ENCODE measurements at places on chromosomes 1 and 21.

DNA sequence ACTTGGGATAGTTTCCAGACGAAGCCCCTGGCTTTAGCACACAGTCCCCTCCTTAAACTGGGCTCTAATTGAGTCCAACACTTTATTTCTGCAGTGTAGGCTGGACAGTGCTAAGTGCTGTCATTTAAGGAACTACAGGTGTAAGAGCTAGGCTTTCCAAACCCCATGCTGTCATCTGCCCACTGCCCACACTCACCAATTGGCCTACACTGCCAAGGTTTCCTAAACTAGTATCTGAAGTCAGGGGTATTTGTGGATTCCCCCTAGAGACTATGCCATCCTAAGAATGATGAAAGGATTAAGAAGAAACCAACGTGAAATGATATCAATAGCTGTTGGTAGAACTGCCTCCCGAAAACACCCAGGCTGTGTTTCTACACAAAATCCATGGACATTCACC is 160.9 kb downstream of the TBX15 start:
- no peak for DNase-seq

DNA sequence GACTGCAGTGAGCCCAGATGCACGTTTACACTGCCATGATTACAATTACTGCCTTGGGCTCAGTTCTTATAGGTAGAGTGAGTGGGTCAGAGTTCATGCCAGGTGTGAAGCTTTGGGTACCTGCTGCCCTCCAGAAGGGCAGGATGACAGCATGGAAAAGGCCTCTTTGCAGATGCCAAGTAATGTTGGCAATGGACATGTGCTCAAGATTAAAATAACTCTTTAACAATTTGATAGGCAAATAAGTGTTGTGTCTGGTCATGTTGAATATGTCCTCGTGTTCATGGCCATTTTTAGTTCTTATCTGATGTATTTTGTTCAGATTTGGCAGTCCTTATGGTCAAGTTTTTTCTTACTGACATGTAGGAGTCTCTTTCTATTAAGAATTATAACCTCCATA is 34.8 kb downstream of the S100B start:
- no peak for DNase-seq

DNA sequence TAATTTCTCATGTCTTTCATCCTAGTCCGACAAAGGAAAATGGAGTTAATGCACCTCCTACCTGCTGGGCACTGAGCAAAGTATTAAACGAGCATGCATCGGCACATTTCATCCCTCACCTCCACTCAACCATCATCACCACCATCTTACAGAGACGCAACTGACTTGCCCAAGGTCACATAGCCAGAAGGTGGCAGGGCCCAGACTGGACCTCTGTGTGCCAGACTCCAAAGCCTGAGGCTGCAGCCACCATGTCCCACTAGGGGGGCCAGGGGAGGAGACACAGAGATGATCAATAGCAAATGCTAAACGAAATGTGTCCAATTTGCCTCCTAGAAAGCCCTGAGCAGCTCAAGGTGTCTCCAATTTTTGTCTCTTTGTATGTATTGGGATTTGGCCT is 163.7 kb upstream of the EDN2 start:
- no peak for DNase-seq

- DNase-seq = no peak
Observed at GRCh38 chr1:171807556-171807955, 26.1 kb downstream of the METTL13 start.

- DNase-seq = no peak
Observed at GRCh38 chr21:43825936-43826622, 36.7 kb downstream of the RRP1 start.

GRCh38 chr1:232553809-232554208 is 76.1 kb downstream of the SIPA1L2 start:
- no peak for DNase-seq

DNA sequence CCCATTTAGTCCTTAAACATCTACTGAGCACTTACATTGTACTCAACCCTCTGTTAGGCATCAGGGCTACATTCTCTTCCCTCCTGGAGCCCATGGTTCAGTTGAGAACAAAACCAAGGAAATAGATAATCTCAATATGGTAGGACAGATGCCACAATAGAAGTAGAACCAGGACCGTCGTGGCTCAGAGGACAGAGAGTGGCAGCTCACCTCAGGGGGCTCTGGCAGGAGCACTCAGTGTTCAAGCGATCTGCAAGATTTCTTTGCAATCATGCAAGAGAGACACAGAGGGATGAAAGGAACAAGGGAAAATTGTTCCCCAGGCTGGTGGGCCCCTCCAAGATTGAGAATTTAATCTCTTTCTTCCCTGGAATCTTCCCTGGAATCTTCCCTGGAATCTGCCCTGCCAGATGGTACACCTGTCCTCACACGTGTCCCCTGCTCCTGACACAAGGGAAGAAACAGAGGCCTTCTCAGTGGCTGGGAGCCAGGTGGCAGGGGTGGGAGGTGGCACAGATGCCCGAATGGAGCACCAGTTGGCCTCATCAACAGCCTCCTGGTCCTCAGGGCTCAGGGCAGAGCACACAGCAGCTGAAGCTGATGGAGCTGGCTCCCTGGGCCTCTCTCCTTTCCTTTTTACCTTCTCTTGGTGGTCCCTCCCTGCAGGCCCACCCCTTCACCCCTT is 135.4 kb downstream of the PLXNA2 start:
- DNase-seq = no peak

DNA sequence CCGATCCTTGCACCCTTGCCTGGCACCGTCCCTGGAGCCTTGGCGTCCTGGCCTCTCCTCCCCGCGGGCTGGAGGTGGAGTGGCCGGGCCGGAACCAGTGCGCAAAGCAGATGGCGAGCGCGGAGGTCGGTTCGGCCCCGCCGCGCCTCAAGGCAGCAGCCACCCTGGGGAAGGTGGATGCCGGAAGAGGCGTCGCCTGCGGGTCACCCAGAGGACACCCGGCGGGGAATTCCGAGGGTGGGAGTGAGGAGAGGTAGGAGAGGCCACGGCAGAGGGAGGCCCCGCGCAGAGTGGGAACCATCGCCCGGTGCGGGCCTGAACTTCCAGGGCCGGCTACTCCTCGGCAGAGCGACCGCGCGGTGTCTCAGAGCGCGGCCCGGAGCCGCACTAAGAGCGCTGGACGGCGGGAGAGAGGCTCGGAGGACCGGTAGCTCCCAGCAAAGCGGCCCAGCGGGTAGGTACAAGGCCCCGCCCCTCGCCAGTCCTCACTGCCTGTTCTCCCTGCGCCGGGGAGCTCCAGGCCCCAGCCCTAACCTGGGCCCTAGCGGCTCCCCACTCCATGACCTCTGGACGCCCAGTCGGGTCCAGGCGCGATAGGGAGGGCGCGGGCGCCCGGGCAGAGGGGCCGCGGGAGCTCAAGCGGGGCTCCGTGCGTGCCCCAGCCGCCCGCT is at the start of gene RNF207:
TSS of gene RNF207 (plus strand) at position 271 of the 671 bp plus-strand sequence. CDS start 417 bp downstream, outside the sequence.
- peak; percentile 41 for DNase-seq

DNA sequence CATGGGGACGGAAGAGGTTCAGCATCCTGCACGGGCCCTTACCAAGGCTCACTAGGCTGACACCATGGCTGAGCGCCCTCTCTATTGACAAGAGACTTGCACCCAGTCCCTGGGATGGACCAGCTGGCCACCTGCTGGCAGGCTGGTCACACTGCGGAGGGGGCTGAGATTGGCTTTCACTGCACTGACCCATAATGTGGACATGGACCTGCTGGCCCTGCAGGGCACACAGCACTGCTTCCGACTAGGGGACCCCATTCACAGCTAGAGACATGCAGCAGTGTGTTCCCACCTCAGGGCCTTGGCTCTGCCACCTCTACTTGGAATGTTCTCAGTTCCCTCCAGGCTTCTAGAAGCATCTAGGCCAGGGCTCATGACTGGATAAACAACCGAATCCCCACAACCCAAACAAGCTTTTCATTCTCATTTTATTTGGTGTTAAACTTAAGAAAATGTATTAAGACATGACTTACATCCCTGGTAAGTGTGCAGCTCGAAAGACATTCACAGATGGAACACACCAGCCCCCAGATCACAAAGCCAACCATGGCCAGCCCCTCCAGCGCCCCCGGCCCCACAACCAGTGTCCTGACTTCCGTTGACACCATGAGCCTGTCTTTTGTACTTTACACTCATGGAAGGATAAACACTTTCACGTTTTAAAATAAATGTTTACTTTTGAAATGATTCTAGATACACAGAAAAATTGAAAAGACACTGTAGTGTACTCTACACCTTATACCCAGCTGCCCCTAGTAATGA is 9.3 kb upstream of the SRARP start:
- peak; percentile 67 for DNase-seq

DNA sequence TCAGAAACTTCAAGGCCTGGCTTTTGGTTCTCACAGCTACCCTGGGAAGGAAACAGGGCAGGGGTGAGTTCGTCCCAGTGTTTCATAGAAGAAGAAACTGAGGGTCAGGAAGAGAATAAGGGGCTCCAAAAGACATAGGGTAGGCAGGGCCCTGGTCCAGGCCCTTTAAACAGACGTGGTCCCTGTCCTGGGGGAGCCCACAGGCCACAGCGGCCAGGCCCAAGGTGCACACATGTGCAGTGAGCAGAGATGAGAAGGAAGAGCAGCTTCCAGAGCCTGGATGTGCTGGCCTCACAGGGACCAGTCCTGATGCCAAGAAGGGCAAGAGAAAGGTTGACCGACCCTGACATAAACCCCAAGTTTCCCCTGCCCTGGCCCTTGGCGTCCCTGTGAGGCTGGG is 295.4 kb upstream of the VAMP3 start:
- DNase-seq = no peak

DNA sequence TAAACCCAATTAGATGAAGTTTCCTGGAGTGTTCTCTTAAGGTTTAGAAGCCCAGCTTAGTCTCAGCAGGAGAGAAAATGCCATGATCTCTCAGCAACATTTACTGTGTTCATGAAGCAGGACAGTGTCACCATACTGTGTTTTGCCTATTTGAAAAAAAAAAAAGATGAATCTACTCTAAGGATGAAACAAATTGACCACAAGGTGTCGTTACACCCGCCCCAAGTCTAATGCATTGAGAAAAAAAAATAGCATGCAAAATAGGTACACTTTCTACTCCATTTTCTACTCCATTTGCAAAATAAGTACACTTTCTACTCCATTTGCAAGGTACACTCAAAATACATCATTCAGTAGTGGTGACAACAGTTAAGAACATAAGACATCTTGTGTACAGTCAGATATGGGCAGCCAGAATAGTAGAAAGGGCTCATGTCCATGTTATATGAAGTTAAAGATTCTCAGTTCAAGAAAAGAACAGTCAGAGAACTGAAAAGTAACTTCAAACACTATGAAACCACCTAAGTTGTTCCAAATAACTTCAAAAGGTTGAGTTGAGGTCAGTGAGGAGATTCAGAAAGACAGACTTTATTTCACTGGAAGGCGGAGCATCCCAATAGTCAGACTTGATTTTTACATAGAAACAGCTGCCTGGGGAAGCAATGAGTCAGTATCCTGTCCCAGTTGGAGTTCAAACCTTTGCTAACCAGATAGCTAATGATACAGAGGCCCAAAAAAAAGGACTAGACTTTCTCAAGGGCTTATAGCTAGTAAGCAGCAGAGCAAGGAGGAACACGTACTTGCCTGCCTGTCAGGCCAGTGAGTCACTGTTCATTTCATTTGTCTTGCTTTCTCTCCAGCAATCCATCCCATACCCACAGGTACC is 13.3 kb downstream of the PLPPR5 start:
- no peak for DNase-seq

- DNase-seq = no peak
Observed at GRCh38 chr1:56222914-56223540, 356.3 kb downstream of the PLPP3 start.

DNA sequence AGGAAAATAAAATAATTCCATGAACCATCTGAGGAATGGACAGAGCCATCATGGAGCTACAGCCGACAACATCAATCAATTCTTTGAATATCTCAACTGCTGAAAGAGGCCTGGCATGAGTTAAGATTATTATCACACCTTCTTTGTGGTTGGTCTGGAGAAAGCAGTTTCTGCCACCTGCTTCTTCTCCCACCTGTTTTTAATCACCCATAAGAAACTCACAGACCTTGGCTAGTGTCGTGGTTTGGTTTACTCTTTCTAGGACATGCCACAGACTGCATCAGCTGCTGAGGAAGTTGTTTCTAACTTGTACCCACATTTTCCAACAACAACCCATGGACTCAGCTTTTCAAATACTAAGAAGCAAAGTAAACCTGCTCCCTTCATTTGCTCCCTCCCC is 65.6 kb downstream of the NTPCR start:
- DNase-seq = no peak

GRCh38 chr1:42343049-42343448 is 8.0 kb upstream of the FOXJ3 start:
- DNase-seq = no peak

DNA sequence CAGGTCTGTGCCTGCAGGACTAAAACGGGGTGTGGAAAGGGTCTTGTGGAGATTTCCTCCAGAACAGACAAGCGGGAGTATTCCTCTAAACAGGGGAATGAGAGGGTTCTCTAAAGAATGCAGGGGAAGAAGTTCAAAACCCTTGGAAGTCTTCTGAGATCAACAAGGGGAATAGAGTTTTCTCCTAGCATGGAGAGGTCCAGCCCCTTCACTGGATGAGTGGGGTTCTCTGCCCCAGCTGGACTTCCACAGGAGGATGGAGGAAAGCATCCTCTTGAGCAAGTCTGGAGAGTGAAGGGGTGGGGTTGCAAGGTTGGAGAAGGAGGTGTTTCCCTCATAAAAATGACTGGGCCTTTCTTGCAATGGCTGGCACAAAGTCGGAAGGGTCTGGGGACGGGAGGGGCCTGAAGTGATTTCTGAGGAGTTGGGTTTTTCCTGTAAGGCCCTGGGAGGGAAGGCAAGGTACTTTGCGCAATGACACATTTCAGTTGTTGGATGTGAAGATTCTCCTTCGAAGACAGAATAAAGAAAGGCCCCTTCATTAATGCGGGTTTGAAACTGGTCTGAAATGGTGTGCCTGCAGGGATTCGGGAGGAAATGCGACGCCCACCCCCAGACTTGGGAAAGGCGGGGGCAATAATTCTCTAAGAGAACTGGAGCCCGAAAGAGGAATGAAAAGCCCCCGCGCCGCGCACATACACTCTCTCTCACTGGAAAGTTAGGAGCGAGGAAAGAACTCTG is 884 bp downstream of the SPATA6 start:
- peak; percentile 14 for DNase-seq

DNA sequence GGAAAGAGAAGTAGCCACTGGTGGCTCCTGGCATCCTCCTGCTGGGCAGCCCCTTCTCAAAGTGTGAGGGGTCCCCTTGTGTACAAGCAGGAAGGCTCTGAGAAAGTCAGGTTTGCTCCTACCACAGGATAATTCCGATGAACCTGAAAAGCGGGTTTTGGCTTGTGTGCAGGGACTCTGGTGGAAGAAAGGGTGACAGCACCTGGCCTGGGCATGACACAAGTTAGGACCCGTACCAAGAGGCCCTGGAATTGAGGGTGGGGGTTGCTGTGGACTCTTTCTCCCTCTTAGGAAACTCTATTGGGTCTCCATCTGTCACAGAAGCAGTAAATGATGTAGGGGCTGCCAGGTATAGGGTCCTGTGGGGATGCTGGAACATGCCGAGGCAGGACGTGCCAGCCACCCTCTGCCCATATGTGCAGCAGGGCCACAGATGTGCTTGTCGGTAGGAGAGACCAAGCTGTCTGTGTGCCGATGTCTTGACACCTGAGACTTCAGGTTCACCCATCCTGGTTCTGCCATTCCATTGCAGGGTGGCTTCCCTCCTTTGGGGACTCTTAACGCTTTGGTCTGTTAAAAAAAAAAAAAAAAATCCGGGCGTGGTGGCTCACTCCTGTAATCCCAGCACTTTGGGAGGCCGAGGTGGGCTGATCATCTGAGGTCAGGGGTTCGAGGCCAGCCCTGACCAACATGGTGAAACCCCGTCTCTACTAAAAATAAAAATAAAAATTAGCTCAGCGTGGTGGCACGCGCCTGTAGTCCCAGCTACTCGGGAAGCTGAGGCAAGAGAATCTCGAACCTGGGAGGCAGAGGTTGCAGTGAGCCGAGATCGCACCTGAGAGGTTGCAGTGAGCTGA is 9.8 kb downstream of the C1orf35 start:
- no peak for DNase-seq

GRCh38 chr1:110690709-110691365 is 16.1 kb upstream of the KCNA3 start:
- DNase-seq = no peak

Measured in CD4-positive, alpha-beta T cell (primary cell).